ENCODE measurements at places on chromosomes 6 and 20. TPM values are rescaled to one million over a fixed set of nuclear protein-coding genes. Genes with fewer than 3 reads are reported as not detected.

Gene FNDC1
- under 0.01 TPM for total RNA-seq

Gene MYO6
- 11.0 TPM for total RNA-seq

Gene FOXF2
- total RNA-seq = 4.6 TPM

Gene SIRPG
- not detected for total RNA-seq

Gene PKIB
- total RNA-seq = 45.0 TPM

Measured in placental pericyte (primary cell).